Activated CD4-positive, alpha-beta T cell treated with anti-CD3 and anti-CD28 coated beads, Interleukin-2, amount 10 ng/mL, durations not matched to agents 24 days and 14 days (primary cell): ENCODE measurements at places on chromosomes 2 and 18.

- DNase-seq, result no peak
These were observed 642 bp upstream of the SRSF7 start for GRCh38 chr2:38751596-38752410.

GRCh38 chr2:101251844-101252407, 760 bp upstream of the CNOT11 start:
- DNase-seq, result peak; percentile 67

GRCh38 chr2:49367003-49367402, 212.7 kb upstream of the FSHR start:
- no peak for DNase-seq

DNA sequence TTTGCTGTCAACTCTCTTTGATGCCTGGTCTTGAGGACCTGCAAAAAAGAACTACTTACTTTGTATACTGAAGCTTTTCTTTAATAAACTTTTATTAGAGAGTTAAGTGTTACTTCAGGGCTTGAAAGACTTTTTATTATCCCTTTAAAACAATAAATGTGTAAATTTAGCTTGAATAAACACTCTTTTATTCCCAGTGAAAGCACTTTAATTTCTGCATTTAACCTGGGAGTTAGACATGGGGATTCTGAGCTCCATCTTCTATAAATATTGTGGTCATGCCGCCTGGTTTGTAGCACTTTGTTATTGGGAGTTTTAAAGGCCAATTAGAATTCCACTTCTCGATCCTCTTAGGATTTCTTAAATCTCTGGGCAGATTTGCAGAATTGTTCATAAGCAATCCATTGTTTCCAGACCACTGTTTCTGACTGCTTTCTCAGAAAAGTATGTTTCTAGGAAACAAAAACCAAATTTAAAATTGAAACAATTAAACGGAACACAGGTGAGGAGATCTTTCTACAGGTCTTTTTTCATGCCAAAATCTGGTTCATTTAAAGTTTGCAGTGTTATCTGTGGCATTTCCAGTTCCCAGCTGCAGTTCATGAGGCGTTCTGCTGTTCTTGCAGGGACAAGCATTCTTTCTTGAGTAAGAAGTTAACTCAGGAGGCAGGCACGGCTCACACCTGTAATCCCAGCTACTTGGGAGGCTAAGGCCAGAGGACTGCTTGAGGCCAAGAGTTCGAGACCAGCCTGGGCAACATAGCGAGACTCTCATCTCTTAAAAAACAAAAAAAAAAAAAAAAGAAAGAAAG, 18.1 kb upstream of the E2F6 start:
- DNase-seq, result no peak

DNA sequence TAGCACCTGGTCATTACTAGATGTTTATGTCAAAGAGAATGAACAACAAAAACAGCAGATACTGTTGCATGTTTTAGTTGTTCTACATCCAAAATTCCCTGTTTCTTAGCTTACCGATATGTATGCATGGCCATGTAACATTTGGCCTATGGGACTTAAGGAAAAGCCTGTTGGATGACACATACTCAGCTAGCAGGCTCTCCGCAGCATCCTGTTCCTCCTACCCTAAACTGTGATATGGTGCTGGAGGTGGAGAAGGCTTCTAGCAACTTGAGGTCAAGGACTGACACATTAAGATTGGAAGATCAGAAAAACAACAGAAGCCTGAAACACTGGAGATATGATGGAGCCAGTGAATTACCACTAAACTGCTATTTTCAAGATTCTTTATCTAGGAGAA, 537.8 kb downstream of the LRRTM4 start:
- no peak for DNase-seq

DNA sequence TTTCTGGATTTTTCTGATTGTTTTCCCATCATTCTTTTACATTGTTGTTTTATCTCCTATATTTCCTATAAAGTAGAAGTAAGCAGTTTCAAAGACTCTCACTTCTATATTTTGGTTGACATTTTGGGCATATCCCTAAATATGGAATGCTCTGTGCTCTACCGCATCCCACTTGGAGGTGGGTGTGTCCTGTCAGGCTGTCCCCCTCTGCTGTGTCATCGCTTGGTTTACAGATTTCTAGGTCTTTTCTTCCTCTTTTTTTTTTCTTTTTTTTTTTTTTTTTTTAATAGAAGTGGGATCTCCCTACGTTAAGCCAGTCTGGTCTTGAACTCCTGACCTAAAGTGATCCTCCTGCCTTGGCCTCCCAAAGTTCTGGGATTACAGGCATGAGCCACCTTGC, 13.3 kb downstream of the DGKD start:
- no peak for DNase-seq

DNA sequence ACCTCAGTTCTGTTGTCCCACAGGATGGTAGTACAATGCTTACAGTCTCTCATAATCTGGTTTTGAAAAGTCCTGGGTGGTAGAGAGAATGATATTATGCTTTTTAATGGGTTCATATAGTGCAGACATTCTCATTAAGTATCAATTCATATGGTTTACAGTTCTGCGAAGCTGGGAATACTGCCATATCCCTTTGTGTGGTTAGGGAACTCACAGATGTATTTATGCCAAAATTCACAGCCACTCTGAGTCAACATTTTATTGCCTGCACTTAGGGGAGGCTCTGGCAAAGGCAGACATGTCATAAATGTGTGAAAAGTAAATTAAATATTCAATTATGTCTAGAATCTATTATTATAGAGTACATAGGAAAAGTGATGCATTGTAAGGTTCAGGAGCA, 808.2 kb downstream of the SUCLG1 start:
- DNase-seq, result no peak

DNA sequence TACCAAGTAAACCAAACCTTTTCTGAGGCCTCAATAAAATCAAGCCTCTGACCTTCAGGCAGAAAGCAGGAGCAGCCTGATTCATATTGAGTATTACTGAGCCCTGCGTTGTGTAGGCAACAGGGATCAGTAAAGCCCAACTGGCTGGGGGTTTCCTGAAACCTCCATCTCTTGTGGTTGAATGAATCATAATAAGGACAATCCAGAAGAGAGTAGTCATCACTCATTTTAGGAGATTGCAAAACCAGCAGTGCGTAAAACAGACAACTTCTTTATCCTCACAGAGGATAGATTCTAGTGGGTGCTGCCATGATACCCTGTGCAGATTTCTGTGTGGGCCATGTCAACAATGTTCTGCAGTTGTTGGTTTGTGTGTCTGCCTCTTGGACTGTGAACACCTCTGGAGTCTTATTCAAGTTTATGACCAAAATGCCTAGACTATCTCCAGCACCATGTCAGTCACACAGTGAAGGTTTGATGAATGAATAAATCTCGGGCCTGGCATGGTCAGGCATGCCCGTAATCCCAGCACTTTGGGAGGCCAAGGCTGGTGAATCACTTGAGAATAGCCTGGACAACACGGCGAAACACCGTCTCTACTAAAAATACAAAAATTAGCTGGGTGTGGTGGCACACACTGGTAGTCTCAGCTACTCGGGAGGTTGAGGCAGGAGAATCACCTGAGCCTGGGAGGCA, 51.8 kb upstream of the RAB27B start:
- DNase-seq, result peak; percentile 68

GRCh38 chr2:237866101-237866621, 6.7 kb downstream of the RAMP1 start:
- DNase-seq, result no peak

DNA sequence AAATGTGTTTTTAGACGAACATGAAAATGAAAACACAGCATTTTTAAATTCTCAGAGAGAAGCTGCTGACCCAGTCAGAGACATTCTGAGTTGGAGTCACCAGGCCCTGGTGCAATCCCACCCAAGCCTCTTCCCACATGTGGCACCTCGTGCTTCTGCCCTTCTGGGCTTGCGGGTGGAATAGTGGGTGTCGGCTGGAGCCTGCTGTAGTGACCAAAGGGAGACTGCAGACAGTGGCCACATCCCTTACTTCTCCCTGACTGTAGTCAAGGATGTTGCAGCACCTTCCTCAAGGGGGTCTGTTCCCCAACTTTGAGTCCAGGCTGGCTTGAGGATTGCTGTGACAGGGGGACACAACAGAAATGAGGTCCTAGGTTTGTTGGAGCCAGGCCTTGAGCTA, 104.4 kb upstream of the GLI2 start:
- no peak for DNase-seq

GRCh38 chr18:67577386-67577785, 60.9 kb upstream of the DSEL start:
- no peak for DNase-seq

DNA sequence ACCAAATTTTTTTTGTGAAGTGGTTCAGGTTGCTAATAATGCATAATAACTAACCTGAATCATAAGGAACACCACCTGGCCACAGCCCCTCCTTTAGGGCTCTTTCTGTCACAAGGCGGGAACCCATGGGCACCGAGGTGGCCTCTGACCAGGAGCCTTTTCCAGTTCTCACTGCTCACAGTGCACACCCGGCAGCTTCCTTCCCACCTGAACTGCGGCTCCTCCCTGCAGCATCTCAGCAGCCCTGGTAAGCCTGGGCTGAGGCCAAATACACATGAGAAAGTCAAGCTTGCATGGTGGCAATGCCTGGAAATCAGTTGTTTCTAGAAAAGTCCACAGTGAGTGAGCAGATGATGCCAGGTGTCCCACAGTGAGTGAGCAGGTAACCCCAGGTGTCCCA, 77.6 kb upstream of the SNTG2 start:
- no peak for DNase-seq

DNA sequence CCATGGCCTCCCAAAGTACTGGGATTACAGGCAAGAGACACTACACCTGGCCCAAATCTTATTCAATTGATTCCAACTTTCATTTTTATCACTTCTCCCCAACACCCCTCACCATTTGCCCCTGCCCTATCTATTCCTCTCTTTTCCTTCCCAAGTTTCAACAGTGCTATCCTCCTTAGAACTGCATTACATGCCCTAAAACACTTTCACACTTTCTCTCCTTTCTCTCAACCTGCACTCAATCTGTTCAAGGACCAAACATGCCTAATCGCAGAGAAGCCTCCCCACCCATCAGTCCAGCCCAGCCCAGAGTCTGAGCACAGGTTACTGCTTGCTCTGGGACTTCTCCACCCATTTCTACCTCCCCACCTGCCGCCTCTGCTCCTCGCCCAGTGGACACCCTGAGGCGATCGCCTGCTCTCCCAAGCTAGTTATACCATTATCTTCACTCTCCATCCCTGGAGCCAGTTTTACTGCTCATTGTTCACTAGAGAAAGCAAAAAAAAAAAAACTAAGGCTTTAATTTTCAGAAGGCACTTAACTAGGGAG, 23.7 kb upstream of the DSG1 start:
- DNase-seq, result no peak

DNA sequence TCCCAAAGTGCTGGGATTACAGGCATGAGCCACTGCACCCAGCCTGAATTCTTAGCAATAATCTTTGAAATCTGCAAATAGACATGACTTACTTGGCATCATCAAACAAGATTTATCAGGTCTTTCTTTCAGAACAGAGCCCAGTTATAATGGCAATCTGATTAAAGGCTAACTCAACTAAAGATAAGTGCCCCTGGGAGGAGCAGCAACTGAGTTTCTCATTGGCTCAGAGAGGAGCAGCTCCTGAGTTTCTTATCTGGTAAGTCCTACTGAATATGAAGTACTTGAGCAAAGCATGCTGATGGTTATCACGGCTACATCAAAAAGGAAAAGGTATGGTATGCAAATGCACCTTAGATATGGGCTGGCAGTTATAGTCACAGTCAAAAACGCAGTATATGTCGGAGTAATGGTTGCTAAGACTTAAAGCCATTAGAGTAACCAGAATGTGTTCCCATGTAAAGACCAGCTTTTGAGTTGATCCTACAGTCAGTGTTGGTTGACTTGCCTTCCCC, 15.0 kb upstream of the AP1S3 start:
- no peak for DNase-seq

- DNase-seq, result peak; percentile 67
These were observed 558 bp downstream of the FBXO41 start for GRCh38 chr2:73283545-73284295.

GRCh38 chr18:4821801-4822200, 366.7 kb upstream of the DLGAP1 start:
- no peak for DNase-seq

- no peak for DNase-seq
These were observed 74.5 kb downstream of the USP40 start for GRCh38 chr2:233492078-233492477.

DNA sequence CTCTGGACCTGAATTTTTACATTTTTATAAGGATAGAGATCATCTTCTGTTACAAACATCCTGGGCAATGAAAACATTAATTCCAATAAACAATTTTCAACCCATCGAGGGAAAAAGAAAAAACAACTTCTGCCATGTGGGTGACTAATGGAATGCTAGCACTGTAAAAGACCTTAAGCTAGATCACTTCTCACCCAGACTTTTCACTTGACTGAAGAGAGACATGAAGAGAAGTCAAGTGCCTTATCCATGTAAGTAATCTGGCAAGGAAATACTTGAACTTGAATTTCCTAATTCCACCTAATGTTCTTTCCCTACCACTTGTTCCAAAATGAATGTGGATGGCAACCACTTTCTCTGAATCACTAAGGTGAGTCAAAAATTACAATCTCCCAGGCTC, 98.3 kb upstream of the ACVR1C start:
- DNase-seq, result no peak

DNA sequence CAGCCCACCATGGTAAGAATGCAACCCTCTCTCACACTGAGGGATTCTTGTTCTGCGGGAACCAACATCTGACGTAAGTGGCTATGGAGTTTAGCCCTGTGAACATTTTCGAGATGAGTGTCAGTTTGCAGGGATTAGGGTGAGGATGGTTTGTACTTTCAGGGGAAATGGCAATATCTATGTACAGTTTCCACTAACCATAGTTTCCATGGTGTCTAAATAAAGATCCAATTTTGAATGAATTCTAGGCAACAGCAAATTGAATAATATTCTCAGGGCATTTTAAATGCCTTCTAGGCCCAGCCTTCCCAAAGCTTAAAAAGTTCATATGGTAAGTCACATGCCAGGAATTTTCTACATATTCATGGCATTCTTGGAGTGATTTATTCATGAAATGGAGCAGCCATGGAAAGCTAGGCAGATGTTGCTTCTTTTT, 105.4 kb upstream of the MMADHC start:
- DNase-seq, result no peak

GRCh38 chr2:206555721-206556120, 86.6 kb upstream of the FAM237A start:
- no peak for DNase-seq

DNA sequence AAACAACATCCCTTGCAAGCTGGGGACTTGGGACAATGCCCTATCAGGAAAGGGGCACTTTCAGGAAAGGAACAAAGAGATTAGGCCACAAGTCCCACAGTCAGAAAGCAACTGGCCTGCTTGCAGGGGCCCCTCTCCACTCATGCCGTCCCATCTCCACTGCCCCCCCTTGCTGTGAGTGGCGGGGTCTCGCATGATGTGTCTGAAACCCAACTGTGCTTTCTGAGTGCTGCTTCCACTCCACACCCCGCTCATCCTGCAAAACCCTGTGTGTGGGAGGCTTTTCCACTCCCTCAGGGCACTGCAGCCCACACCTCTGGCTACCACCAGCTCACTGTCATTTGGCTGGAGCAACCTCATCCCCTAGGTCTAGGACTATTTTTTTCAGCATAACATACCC, 7.9 kb downstream of the HS6ST1 start:
- DNase-seq, result no peak

GRCh38 chr2:227125506-227125905, 38.5 kb downstream of the COL4A4 start:
- DNase-seq, result no peak
